ENCODE measurements at places on chromosomes 3 and 15.
A peak's percentile ranks its signal among the peaks of the same experiment; 100 is the strongest.

GRCh38 chr3:131883086-131883485, 151.7 kb downstream of the CPNE4 start:
- DNase-seq, result no peak

DNA sequence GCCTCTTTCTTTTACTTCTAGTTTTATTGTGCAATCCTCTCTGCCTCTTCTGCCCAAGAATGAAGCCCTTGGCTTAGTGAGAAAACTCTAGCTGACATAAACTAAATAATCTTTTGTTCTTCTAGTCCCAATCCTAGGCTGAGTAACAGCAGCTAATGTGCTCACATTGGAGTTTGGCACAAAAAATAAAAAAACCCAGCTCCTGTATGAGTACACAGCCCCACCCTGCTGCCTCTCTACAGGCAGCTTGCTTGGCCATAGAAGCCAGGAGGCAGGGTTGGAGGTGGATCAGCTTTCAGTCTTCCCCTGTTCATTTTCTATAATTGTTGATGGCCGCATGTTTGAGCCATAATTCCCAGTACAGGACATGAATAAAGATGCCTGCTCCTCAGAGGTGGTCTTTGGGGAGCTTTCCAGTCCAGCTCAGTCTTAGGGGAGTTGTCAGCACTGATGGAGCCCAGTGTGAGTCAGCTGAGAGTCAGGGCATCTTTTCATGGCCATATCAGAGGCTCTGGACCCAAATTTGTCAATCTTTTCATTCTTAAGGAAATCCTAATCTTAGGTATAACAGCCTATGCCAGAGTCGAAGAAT, 46.7 kb downstream of the RTP1 start:
- no peak for DNase-seq

- no peak for DNase-seq
Observed at GRCh38 chr15:77525400-77525811, 104.7 kb downstream of the HMG20A start.

DNA sequence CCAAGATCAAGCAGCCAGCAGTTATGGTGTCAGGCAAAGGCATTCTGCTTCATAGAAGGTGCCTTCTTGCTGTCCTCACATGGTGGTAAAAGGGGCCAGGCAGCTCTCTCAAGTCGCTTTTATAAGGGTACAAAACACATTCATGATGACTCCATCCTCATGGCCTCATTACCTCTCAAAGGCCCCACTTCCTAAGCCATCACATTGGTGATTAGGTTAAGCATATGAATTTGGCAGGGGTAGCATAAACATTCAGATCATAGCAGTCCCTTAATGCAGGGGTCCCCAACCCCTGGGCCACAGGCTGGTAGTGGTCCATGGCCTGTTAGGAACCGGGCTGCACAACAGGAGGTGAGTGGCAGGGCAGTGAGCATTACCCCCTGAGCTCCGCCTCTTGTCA, 42.8 kb downstream of the PRR23E start:
- DNase-seq, result no peak

DNA sequence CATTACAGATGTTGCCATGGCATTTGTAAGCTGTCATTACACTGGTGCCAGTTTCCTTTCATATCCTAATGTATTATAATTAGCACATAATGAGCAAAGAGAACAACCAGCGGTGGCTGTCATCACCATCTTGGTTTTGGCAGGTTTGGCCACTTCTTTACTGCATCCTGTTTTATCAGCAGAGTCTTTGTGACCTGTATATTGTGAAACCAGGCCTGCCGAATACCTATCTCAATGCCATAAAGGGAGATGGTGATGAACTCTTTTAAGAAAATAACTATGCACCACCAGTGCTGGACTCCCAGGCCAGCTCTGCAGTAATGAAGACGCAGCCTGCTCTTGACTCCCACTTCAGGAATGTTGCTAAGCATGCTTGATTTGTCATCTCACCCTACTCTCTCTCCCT, 458.1 kb upstream of the NR2F2 start:
- DNase-seq, result no peak

GRCh38 chr3:133295944-133296917, 103.6 kb upstream of the BFSP2 start:
- no peak for DNase-seq

DNA sequence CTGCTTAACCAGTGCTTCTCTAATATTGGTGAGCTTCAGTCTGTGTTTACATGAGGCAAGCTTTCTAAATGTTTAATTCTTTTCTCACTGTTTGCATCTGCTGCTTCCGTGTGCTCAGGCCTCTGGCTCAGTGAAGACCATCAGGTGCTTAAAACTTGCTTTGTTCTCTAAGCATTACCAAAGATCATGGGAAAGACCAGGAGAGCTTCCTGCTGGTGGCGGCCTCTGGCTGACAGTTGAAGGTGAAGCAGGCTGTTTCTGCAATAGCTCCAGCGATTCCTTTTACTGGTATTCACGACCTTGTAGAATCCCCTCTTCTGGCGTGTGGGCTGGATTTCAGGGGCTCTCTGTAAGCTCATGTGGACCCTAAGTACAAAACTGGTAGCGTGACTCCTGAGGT, 45.1 kb downstream of the EDEM1 start:
- no peak for DNase-seq

DNA sequence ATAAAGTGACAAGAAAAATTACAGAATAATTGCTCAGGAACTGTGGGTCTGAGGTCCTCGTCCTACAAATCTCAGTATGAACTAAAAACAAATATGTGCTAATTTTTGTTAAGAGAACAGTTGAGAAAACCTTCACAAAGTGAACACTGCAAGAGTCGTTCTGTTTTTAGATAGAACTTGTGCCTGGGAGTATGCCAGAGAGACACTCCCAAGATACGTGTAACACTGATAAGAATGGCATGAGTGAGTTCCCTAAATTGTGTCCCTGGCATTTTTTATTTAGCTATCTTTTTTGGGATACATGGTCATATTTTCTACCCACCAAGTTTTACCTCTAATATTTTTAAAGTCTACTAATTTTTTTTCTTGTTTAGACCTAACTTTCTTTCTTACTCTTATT, 860.0 kb upstream of the NR2F2 start:
- DNase-seq, result no peak

GRCh38 chr15:99986297-99987118, 253.3 kb upstream of the LYSMD4 start:
- no peak for DNase-seq

- peak; percentile 1 for DNase-seq
Observed at GRCh38 chr3:60983906-60984305, 267.3 kb downstream of the FHIT start.

DNA sequence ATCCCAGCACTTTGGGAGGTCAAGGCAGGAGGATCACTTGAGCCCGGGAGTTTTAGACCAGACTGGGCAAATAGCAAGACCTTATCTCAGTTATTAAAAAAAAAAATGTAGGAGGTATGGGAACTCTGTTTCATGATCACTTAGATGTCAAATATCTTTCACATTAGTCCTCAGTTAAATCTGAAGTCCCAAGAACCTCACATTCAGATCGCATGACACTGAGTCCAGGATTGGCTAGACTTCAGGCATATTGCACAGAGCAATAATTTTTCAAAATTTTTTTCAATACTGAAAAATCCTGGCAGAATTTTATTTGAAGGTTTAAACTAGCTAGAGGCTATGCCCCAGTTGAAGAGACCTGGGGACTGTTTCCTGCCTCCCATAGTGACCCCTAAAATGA, 56.3 kb upstream of the ZNF148 start:
- no peak for DNase-seq

DNA sequence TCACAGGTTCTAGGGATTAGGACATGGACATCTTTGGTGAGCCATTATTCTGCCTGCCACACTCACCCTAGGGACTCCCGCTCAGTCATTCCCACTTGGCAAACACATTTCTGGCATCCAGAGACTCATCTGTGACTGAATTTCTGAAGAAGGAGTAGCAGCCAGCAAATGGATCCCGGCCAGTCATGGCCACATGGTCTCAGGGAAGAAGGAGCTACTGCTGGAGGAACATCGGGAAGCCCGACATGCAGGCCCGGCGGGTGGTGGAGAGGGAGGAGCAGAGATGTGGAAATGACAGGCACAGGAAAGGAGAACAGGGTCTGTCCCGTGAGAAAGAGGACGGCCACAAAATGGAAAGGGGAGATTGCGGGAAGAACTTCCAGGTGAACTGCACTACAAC, 65.4 kb downstream of the SEMA5B start:
- no peak for DNase-seq

GRCh38 chr3:172716476-172716875, 5.6 kb upstream of the NCEH1 start:
- DNase-seq, result no peak

DNA sequence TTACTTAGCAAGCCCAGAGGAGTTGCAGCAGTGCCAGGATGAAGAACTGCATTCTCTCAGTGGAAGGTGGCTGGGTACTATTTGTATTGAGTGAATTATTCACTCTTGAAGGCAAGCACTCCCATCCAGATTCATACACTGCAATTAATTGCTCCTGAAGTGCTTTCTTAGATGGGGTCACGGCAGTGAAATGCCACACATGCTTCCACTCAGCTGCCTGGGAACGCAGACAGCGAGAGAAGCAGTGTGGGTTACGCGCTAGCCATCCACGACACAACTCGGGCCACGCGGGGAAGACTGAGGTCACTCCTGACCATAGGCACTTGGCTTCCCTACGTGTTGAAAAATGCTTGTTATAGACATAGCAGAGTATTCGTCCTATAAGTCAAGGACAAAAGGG, 30.8 kb upstream of the LMCD1 start:
- DNase-seq, result no peak

DNA sequence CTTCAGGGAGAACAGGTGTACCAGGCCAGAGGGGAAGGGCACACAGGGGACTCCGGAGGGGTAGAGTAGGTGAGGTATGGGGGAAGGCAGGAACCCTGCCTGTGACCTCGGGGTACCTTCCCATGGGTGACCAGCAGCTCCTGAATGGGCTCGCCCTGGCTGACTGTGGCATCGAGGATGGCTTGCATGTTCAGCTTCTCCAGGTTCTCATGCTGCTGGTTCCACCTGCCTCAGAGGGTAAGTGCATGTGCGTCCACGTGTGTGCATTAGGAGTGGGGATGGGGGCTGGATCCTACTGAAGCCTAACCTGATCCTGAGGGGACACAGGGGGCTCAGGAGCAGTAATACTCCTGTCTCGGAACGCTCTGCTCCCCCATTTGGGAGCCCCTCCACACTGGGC, 524 bp downstream of the ZMYND10 start:
- no peak for DNase-seq

- peak; percentile 48 for DNase-seq
Observed at GRCh38 chr3:105503191-105503593, 136.5 kb downstream of the ALCAM start.

DNA sequence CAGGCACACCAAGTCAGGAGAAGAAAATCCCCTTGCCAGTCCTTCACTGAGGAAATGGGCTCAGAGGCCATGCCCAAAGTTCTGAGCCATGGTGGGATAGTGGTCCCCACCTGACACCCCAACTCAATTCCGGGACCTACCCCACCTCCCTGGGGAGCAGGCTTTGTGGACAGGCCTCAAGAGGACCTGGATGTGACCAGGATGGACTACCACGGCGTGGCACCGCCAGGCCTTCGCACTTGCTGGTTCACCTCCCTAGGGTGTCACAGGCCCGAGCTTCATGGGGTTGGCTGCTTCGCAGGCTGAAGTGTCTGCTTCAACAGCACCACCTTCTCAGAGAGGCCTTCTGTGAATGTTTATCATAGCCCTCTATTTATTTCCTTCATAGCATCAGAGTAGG, 31.7 kb downstream of the POC1A start:
- DNase-seq, result no peak

GRCh38 chr3:174957081-174957480, 97.9 kb downstream of the NAALADL2 start:
- DNase-seq, result no peak

DNA sequence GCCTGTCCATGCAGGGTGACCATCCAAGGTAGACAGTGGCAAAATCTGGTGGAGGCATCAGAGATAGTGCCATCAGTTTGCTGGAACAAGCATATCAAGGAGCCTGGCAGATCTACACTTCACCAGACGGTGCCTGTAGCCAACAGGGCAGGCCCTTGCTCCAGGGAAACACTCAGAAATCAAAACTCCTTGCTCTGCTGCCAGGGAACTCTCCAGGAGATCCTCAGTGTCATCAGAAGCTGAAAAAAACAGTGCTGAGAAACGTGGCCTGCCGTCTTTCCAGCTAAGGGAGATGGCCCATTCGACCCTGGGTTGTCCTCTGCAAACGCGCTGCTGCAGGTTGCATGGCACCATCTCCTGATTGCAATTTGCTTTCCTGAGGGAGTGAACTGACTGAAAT, 30.5 kb upstream of the ATP13A3 start:
- DNase-seq, result no peak

- no peak for DNase-seq
Observed at GRCh38 chr15:90037511-90037860, 36.4 kb downstream of the ZNF710 start.

- DNase-seq, result no peak
Observed at GRCh38 chr3:125236331-125236903, 23.9 kb upstream of the SLC12A8 start.

- no peak for DNase-seq
Observed at GRCh38 chr15:74383286-74383685, 15.8 kb upstream of the CYP11A1 start.

GRCh38 chr3:29153811-29154210, 127.1 kb upstream of the RBMS3 start:
- no peak for DNase-seq
